ENCODE measurements at places on chromosomes 12 and 14.

DNA sequence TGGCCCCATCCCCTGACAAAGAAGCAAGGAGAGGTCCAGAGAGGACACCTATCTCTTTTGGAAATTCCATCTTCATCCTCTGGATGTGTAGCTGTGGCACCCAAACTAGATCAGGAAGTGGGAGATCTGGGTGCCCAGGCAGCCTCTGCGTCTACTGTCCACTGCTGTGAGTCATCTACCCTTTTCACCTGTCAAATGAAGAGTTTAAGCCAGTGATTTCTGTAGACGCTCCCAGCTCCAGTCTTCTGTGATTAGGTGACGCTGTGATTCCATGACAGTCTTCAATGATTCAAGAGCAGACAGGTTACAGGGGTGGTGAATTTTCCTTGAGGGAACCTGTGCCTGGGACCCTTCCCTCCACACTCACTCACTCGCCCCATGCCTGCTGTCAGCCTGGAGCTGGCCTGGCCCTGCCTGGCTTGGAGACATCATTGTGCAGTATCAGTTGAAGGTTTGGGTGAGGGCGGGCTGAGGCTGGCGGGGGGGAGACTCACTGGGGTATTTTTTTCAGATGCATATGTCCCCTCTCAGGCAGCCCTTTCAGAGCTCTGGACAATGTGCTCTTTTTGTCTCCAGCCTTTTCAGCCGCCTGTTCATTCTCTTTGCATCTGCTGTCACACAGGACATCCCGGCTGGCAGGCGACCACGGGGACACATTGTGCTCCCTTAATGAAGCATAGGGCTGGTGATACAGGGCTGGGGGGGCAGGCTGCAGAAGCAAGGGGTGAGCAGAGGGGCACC is 56.8 kb upstream of the PARP11 start:
- DNase-seq: no peak

DNA sequence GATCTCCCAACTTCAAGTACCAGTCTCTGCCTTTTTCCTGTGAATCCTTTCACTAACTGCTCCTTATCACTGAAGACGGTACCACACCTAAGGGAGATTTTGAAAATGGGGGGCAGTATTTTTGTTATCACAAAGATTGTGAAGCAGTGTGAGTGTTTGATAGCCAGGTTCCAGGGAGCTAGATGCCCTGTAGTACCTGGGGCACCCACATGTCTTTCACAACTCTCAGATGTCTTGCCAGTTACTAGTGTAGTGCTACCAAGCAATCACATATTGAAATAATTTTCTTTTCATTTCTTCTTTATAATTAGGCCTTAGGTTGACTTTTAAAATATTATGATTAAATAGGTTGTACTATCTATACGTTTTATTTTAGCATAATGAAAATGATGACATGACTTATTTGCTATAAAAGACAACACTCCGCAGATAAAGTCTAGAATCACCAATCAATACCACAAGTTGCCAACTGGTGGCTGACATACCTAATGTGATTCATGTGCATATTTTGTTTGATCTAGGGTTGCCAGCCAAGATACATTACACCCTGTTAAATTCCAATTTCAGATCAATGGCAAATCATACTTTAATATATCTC is 215.9 kb downstream of the EXOC5 start:
- no peak for DNase-seq

DNA sequence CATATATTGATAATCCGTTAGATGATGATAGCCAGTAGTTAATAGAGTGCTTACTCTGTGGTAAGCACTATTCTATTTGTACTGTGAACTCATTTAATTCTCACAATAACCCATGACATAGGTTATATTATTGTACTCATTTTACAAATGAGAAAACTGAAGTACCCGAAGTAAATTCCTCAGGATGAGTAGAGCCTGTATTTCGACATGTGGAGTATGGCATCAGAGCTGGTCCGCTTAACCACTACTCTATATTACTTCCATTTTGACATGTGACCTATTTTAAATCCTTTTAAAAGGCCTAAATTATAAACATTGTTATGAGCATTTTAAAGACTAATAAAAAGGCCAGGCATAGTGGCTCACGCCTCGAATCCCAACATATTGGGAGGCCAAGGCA is 8.0 kb upstream of the RAP1B start:
- no peak for DNase-seq

- no peak for DNase-seq
Measured at GRCh38 chr14:48670939-48671338, 915.2 kb downstream of the RPS29 start.

DNA sequence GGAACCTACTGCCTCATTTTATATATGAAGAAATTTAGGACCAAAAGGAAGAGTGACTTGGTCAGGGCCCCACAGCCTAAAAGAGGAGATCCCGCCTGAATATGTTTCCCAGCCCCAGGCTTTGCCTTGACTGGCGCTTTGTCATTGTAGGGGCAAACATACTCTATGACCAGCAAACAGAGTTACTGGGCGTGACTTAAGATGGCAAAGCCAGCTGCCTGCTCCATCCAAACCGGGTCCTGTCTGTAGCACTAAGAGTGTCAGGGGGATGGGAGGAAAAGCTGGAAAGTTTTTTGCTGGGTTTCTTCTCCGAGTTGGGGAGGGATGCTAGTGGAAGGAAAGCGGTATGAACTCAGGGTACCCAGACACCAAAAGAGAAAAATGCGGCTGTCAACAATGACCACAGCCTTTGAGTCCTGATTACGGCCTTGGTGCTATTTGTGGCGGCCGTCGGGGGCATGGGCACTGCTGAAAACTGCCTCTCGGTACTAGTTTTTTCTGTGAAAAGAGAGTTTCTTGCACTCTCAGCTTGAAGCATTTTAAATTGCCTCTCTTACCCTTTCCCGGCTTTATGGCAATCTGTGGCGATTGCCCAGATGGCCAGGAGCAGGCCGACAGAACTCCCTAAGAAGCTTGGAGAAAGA is 82.7 kb downstream of the PRIMA1 start:
- no peak for DNase-seq

- DNase-seq: no peak
Measured at GRCh38 chr14:35374263-35374712, 30.3 kb downstream of the NFKBIA start.

DNA sequence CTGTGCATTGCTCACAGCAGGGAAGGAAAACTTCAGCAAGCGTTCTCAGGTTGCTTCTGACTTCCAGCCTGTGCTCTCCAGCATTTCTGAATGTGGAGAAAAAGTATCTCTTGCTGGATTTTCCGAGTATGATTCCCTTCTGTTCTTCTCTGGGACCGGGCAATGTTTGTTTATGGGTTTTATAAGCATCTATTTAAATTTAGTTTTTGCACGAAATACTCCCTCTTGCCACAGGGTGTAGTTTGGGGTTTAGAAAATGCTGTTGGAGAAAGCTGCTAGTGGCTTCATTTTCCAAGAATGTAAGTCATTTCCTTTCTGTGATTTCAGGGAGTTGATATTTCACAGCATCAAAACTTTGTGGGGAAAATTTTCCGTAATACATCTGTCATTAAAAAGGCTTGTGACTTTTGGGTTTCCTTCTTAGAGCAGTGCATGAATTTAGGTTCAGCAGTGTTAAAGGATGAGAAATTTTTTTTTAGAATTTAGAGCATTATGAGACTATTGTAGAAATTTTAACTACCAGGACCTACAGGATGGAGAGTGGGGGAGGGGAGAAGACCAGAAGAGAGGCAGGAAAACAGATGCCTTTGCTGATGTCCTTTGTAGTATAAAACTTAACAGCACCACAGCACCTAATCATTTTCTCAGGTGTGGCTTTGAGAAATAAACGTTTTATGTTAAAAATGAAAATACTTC is 1.5 kb downstream of the FRMD6 start:
- DNase-seq: peak; percentile 29

GRCh38 chr12:24719293-24719721 is 229.6 kb downstream of the BCAT1 start:
- peak; percentile 16 for DNase-seq

DNA sequence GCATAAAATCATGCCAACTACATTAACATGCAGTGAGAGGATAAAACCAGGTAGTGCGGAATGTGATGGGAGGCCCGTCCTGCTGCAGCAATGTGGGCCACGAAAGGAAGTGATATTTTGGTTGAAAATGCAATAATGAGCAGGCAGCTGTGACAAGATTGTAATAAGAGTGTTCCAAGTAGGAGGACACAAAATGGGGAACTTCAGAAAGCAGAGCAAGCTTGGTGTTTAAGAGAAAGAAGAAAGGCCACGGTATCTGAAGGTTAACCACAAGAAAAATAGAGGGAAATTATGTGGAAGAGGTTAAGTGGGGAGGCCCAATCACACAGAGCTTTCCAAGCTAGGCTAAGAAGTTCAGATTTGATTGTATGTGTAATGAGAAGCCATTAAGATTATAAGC is 34.3 kb downstream of the OVCH1 start:
- DNase-seq: no peak

DNA sequence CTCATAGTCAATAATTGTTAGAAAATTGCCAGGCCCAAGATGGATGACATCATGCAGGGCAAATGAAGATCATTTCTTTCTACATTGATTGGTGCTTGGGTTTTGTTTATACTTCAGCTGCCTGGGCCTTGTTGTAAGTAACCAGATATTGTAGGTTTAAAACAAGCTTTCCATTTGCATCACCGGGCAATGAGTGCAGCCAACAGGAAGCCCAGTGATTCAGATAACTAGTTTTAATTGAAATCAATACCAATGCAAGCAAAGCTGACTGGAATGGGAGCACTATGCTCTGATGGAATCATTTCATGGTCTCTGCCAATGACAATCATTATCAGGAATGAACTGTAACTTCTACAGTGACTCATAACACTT is 279.3 kb downstream of the DUSP6 start:
- no peak for DNase-seq

- no peak for DNase-seq
Measured at GRCh38 chr12:52618866-52619265, 507 bp upstream of the KRT73 start.

GRCh38 chr12:94218233-94218632 is 69.9 kb downstream of the PLXNC1 start:
- DNase-seq: peak; percentile 58

- no peak for DNase-seq
Measured at GRCh38 chr12:98895086-98895651, 250.1 kb downstream of the APAF1 start.

GRCh38 chr14:65170768-65171507 is 68.6 kb upstream of the MAX start:
- DNase-seq: peak; percentile 33

DNA sequence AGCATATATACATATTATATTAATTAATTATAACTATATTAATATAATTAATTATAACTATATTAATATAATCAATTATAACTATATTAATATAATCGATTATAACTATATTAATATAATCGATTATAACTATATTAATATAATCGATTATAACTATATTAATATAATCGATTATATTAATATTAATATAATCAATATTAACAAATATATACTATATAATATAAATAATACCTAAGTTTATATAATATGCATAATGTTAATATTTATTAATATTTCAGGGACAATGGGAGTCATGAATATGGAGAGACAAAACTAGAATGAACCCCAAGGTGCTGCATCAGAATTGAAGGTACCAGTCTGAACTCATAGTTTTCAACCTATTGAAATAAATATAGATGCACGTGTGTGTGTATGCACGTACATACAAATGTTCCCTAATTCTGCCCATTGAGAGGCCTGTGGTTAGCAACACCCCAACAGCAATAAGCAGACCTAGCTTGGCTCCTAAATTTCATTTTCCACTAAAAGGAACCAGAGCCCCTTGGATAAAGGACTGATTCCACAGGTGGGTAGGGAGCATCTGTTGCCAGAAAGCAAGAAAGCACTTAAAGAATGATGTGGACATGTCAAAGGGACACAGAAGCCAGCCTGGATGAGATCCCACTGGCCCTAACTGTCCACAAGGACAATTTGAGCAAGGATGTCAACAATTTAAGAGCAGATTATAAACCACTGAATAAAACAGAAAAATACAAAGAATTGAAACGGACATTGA is 21.3 kb downstream of the SSH1 start:
- no peak for DNase-seq

GRCh38 chr14:75418850-75419768 is 8.7 kb upstream of the JDP2 start:
- DNase-seq: peak; percentile 41

DNA sequence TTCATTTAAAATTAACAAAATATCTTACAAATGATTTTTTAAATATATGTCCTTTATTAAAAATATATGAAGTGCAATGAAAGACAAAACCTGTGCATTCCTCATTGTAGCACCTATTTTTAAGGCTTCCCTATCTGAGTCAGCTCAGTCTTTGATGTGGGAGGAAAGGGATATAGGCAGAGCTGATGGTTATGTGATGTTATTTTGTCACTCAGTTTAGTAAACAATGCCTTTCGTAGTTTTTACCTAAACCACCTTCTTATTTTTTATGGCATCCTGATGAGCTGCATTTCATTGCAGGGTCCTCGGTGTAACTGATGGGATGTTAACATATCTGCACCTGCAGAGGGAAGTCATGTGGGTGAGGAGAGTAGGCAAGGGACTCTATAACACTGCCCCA is 58.9 kb upstream of the FRMD6 start:
- no peak for DNase-seq

- DNase-seq: no peak
Measured at GRCh38 chr14:64229489-64229888, 64.7 kb downstream of the ESR2 start.

DNA sequence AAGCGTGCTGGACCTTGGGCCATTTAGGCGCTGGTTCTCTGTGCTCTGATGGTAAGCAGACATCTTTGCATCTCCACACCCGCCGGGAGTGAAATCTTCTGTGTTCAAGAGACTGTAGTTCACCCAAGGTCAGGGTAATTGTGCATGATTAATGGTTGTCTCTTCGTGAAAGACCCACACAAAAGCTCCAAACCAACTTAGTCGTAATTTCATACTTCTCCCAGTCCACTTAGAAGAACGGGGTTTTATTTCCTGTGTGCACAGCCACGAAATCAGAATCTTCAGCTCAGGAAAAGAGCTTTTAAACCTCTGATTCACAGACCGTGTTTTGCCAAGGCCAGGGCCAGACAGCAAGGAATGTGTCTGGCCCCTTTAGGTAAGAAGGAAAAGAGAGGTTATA is 640.9 kb downstream of the MED13L start:
- no peak for DNase-seq

GRCh38 chr12:57866308-57867019 is 19.9 kb upstream of the CTDSP2 start:
- DNase-seq: no peak

DNA sequence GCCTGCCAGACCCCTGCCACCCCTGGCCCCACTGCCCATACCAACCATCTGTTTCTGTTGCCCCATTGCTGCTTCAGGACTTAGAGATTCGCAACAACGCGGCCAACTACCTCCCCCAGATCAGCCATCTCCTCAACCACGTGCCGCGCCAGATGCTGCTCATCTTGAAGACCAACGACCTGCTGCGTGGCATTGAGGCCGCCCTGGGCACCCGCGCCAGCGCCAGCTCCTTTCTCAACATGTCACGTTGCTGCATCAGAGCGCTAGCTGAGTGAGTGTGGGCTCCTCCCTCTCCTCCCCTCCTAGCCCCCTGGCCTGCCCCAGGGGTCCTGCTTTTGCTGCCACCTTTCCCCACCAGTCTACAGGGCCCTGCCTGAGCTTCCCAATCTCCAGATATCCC is 131.5 kb downstream of the ADCK1 start:
- no peak for DNase-seq

All from hematopoietic multipotent progenitor cell treated with erythropoietin and hydrocortisone succinate and interleukin-3 and kit ligand, for 8 days (in vitro differentiated cells).